ENCODE measurements at places on chromosomes 6 and 20. TPM values are rescaled to one million over a fixed set of nuclear protein-coding genes. Genes with fewer than 3 reads are reported as not detected.

DNA sequence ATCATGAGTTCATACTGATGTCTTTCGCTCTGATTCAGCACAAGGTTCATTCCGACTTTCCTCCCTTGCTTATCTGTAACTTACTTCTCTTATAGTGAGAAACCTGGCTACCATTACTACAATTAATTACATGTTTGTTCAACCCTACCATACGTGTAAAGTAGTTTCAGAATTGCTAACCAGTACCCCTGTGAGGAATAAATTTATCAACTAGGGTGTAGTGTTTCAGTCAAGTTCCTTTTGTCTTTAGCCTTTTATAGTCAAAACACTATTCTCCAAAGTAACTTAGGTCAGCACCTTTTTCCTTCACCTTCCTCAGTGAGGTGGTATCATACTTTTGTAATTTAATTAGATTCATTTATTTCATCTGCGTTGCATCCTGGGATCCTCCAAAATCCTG is 64.9 kb downstream of the MAP3K4 start:
- H3K4me1 ChIP-seq: no peaks in the 10 kb centered on the region
- no peak overlapping the region for H3K27ac ChIP-seq
- no peaks in the 10 kb centered on the region for H3K27me3 ChIP-seq
- H3K36me3 ChIP-seq: peaks cover under 1% of the 10 kb centered on the region
- H3K4me3 ChIP-seq: no peak overlapping the region
- no peak for DNase-seq

GRCh38 chr20:52921340-52921739 is 50.8 kb upstream of the TSHZ2 start:
- peaks cover 8% of the 10 kb centered on the region for H3K4me1 ChIP-seq
- H3K27ac ChIP-seq: no peak overlapping the region
- no peaks in the 10 kb centered on the region for H3K36me3 ChIP-seq
- no peak for DNase-seq

GPX5 gene
- not detected for total RNA-seq

MPC1 gene
- 46.8 TPM for total RNA-seq

ZGPAT gene
- 27.2 TPM for total RNA-seq

Measured in lower lobe of right lung (tissue), 2 donors.